ENCODE measurements at places on chromosomes 11 and 22.

DNA sequence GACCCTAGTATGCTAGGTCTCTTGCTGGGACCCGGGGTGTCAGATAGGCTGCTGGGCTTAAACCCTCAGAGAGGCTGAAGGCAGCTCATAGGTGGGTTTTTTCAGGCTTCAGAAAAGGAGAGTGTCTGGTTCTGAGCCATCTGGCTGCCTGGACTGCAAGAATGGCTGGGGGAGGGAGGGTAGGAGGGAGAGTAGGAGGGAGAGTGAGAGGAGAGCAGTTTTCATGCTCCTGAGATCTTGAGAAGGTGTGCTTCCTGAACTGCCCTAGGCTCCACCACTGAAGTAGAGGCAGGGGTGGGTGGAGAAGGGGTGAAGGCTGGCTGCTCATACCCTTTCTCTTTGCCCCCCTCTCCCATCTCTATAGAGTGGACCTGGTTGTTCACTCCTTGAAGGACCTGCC, 4.6 kb downstream of the HMBS start:
- DNase-seq: no peak

DNA sequence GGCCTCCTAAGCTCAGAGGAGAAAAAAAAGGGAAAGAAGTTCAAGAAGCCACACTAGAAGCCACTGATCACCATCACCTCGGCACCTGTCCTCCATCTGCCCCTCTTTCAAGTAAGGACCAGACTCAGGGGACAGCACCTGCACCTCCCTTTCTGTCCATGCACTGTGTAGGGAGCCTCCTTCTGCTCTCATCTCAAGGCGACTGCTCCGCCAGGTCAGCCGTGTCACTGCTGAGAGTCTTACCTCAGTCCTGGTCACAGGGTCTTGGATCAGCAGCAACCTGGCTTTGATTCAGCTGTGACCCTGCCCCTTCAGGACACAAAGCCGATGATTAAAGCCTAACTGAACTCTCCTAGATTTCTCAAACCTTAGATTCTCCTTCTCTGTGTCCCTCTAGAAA, 101.5 kb downstream of the ZNF280B start:
- no peak for DNase-seq

GRCh38 chr22:47400701-47401591, 638.5 kb downstream of the TBC1D22A start:
- no peak for DNase-seq

- no peak for DNase-seq
Observed at GRCh38 chr11:8243458-8243857, 20.2 kb downstream of the LMO1 start.

DNA sequence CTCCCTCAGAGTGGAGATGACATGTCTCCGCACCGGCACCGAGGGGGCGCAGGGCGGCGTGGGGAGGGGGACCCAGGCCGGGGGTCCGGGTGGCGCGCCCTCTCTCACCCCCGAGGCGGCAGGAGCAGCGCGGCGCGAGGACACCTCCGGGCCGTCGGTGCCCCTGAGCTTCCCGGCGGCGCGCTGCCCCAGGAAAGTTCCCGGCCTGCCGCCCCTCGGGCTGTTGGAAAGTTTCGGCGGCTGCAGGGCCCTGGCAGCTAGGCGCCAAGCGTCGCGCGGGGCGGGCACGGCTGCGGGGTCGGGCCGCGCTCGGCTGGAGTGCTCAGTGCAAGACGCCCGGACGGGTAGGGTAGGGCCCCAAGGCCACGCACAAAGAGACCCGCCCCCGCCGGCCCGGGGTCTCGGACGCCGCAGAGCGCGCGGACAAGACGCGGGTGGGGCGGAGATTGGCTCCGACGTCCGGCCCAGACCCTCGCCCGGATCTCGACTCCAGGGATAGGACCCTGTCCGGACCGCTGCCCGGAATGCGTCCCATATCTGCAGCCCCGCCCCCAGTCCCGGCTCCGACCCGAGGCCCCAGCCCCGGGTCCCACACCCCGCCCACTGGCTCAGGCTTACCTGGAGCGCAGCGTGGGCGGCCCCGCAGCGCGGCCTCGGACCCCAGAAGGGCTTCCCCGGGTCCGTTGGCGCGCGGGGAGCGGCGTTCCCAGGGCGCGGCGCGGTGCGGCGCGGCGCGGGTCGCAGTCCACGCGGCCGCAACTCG, 471 bp downstream of the ARVCF start:
- no peak for DNase-seq

DNA sequence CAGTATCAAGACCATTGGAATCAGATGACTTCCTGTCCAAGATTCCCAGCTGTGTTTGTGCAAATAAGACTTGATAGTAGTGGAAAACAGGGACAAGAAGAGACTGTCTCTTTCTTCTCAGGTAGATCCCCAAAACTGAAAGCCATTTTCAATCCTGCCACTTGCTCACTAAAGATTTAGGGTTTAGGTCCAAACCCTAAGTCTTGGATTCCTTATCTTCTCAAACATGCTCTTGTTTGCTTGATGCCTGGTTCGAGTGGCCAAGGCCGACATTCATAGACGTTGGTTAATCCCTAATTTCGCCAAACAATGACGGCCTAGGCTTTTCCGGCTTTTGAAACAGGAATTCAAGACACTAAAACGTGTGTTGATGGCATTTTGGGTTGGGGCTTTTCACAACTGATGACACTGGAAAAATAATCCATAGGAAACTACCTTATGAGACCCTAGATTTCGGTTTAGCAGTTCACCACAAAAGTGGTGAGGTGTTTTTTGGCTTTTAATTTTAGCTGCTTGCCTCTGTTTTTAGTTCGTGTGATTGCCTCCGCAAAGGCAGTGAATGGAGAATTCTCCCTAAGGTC, 1.0 kb upstream of the GTPBP1 start:
- DNase-seq: no peak

GRCh38 chr11:293852-294661, 5.1 kb downstream of the PGGHG start:
- no peak for DNase-seq

DNA sequence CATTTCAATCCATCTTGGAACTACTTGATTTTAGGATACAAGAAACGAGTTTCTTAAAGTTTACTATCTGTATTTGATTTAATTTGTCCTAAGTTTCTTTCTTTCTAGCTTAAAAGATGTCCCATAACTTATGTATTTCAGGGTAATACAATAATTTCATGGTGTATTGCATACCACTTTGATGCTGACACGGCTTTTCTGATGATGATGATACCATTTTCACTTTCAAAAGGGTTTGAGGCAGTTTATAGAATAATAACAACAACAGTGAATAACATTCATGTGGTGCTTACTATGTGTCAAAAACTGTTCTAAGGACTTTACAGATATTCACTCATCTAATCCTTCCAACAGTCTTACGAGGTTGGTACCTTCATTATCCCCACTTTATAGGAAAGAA, 33.2 kb upstream of the POU2AF1 start:
- no peak for DNase-seq

GRCh38 chr22:48398181-48398905, 1429.3 kb downstream of the BRD1 start:
- no peak for DNase-seq

- DNase-seq: no peak
Observed at GRCh38 chr11:65182258-65183170, 786 bp downstream of the CAPN1 start.

DNA sequence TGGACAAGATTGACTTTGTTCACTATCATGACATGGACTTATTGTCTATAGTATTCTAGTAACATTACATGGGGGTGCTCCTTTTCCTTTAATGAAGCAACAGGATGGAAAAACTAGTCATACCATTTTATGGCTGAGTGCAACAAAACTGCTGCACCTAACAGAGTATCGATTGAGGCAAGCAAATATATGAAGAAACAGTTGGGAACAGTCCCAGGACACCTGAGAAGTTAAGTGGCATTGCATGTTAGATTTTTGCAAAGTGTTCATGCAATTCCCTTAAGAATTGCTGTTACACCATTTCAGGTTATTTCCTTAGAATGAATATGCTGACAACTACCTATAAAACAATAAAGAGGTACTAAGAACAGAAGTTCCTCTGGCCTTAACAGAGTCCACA, 541.5 kb upstream of the ANO3 start:
- DNase-seq: no peak

DNA sequence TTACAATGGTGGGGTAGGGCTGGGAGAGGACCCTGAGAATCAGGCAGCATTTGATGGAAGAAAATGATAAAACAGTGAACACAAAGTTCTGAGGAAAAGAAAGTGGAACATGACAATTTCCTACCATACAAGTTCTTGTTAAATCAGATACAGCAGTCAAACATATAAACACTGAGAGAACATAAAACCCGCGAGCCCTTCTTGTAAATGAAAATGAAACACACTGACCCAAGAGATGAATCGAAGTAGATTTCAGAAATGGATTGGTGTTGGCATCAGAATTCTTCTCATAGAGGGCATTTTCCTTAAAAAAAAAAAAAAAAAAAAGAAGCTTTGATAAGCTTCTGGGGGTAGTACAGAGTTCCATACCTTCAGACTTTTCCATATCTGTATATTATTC, 134.7 kb upstream of the TMEM45B start:
- DNase-seq: no peak

GRCh38 chr11:121513807-121514206, 61.0 kb upstream of the SORL1-AS1 start:
- DNase-seq: no peak

- DNase-seq: no peak
Observed at GRCh38 chr11:122696662-122697061, 41.1 kb downstream of the UBASH3B start.

DNA sequence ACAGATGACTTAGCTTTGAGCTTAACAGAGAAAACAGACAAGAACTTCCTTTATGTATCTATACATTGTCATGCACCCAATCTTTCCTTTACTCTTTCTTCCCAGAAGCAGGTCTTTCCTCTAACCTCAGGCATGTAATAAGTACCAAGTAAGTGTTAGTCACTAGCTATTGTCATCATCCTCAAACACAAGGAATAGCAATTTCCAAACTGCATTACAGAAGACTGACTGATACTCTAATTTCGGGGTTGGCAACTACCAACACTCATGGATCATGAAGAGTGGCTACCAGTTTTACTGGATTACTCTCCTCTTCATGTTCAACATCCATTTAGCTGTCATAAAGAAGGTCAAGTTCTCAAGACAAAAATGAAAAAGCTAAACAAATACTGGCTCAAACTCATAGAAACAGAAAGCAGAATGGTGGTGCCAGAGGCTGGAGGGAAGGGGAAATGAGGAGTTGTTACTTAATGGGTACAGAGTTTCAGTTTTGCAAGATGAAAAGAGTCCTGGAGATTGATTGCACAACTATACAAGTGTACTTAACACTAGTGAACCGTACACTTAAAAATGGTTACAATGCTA, 111.6 kb downstream of the SIK3 start:
- DNase-seq: no peak

- DNase-seq: no peak
Observed at GRCh38 chr22:29487426-29487986, 7.5 kb downstream of the NEFH start.

- DNase-seq: no peak
Observed at GRCh38 chr11:65883058-65883761, 3.6 kb downstream of the CTSW start.

GRCh38 chr11:15484398-15484797, 369.7 kb downstream of the INSC start:
- no peak for DNase-seq

- no peak for DNase-seq
Observed at GRCh38 chr11:47179655-47179991, 2.9 kb upstream of the ARFGAP2 start.

GRCh38 chr22:45968751-45969413, 8.1 kb downstream of the WNT7B start:
- no peak for DNase-seq

All from nucleus accumbens (tissue), 56 donors.